CD4-positive, alpha-beta memory T cell (primary cell): ENCODE measurements at places on chromosomes 12 and 14. TPM values are rescaled to one million over a fixed set of nuclear protein-coding genes. Genes with fewer than 3 reads are reported as not detected.

- DNase-seq: no peak
These were observed 4.6 kb downstream of the SINHCAF start for GRCh38 chr12:31321186-31321896.

GRCh38 chr12:121364683-121365121 is 12.5 kb upstream of the ANAPC5 start:
- DNase-seq: no peak

TOGARAM1 gene
- total RNA-seq: 11.3 TPM

DNA sequence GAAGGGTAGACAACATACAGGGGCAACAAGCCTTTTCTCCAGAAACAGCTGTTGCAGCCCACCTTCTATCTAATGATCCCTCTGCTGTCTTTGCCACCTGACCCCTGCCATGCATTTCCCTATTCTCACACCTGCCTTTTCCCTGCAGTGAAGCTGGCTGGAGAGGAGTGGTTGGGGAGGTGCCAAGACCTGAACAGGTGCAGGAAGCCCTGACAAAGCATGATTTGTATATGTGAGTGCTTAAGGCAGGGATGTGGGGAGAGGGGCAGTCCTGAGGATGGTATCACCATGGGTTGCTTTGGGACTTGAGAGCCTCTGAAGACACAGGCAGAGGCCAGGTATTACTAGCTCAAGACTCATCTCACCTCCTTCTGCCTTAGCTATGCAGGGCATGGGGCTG is 2.9 kb upstream of the PFDN5 start:
- DNase-seq: no peak

NDUFB1 gene
- total RNA-seq: 94.6 TPM

PRIMA1 gene
- not detected for total RNA-seq
